Daoy (cell line): ENCODE measurements at places on chromosomes 13 and 19. TPM values are rescaled to one million over a fixed set of nuclear protein-coding genes. Genes with fewer than 3 reads are reported as not detected.
A peak's percentile ranks its signal among the peaks of the same experiment; 100 is the strongest.

The ZNF626 gene
- 1.6 and 5.5 TPM in 2 replicates for total RNA-seq

- DNase-seq = peak; percentile 65
Measured at GRCh38 chr13:34207334-34207733, 389.4 kb downstream of the RFC3 start.

DNA sequence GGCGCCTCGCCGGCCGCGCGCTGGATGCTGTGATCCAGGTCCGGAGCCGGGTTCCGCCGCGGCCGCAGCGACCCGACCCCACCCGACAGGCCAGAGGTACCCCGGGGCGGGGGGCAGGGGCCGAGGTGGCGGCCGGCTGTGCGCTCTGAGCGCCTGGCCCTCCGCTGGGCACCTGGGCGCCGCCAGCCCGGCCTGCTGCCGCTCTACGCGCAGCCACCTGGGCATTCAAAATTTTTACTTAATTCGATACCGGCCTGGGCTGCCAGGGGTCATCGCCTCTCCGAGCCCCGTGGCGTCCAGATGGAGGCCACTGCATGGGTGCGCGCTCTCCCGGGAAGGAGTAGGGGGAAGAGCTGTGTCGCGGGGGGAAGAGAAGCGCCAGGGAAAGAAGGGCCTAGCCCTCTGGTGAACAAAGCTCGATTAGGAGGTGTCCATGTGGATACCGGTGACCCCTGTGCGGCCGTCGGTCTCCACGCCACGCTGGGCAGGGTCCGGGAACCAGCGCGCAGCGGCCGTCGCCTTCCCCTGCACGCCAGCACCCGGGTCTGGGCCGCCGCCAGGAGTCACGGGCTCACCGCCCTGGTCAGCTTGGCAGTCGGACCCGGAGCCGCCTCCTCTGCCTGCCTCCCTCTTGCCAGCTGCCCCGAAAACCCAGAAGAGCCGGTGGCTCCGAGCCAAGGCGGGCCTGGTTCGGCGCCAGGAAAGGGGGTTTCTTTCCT, 666 bp downstream of the BIVM start:
- DNase-seq = peak; percentile 27

GRCh38 chr19:48509467-48510194, 2.0 kb downstream of the LMTK3 start:
- no peak for DNase-seq

DNA sequence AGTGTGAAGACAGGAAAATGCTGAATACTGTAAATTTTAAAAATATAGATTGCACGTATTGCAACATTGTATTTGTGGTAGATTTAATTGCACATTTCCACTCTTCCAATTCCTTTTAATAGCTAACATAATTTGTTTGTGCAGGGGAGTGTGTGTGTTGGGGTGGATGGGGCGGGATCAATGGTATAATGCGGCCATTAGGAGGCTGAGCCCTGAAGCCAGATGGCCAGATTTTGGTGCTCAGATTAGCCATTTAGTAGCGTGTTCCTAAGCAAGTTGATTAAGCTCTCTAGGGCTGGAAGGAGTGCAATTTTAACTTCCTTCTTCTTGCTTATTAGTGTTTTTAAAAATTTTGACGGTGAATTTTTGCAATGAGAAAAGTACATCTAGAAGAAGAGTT, 5.8 kb downstream of the OXGR1 start:
- no peak for DNase-seq

GRCh38 chr19:30011051-30011578, 69.1 kb downstream of the URI1 start:
- no peak for DNase-seq

DNA sequence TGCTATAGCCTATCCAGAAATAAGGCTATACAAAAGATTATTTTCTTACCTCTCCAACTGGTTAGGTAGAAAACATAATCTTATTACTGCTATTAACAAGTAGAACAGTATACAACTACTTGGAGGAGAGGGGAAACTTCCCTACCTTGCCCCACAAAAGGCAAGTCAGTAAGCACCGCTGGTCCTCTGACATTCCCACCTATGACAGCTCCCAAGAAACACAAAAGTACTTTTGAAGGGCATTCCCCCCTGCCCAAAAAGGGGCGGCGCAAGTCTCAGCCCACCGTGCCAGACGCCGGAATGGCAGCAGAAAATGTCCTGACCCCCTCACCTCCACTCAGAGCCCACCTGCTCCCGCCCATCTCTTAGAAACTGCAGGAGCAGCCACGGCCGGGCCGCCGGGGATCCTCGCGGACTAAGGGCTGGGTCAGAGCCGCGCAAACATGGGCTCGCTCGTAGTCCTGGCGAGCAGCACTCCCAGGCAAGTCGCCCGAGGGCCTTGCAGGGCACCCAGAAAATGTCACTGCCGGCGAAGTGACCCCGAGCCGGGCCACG, 437 bp downstream of the SUCLA2 start:
- DNase-seq = peak; percentile 4

DNA sequence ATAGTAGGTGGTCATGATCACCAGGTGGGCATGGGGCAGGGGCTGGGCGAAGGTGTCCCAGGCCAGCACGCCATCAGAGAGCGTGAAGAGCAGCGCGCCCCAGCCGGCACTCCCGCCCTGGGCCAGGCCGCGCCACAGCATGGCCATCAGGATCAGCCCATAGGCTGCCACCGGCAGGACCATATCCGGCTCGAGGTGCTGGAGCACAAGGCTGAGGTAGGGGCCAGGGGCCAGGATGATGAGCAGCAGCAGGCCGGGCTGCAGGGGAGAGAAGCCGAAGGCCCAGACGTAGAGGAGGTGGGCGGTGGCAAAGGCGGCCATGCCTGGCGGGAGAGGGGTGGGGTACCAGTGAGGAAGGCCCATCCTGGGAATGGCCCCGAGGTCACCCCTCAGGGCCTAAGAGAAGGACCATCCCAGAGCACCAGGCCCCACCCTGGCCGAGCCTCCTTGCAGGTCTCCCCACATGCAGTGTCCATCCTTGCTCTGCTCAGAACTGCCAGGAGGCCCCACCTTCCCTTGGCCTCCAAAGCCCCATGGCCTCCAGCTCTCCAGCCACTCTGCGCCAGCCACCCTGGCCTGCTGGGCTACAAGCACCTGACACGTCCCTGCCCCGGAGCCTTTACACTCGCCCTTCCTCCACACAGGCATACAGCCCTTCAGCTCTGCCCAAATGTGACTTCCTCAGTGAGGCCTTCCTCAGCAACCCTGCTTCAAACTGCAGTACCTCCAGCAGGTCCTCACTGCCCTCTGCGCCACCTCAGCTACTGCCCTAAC, 1.1 kb downstream of the TMEM86B start:
- DNase-seq = no peak
